NCI-H2081 treated with DMSO at 0.1 percent for 48 hours (cell line): ENCODE measurements at places on chromosomes 2 and 18.

DNA sequence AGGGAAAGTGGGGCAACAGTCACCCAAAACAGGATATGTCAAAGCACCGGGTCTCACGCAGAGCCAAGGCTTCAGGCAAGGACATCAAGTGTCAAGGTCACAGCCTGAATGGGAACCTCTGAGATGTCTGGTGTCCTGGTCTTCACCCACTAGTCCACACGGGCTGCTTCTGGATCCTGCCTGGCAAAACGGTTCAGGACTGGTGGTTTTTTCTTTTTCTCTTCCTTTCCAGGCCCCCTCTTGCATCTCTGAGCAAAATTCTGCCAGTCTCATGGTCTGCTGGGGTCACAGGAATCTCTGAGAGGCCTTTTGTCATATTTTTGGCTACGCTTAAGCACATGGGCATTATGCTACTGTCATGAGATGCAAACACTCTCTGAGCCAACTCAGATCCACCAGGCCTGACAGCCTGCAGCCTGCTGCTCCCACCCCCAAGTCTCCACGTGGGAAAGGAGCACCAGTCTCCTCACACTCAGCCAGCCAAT, 518.2 kb upstream of the ZEB2 start:
- DNase-seq = no peak

- no peak for DNase-seq
These were observed 825.8 kb upstream of the CDH2 start for GRCh38 chr18:29002747-29003146.

GRCh38 chr2:159902722-159903121, 104.7 kb upstream of the CD302 start:
- DNase-seq = peak; percentile 38

- DNase-seq = no peak
These were observed 40.9 kb downstream of the ADD2 start for GRCh38 chr2:70726947-70727725.

GRCh38 chr2:238998801-238999200, 150.9 kb downstream of the TWIST2 start:
- no peak for DNase-seq

- no peak for DNase-seq
These were observed 634 bp upstream of the MSGN1 start for GRCh38 chr2:17815468-17816184.
